ENCODE measurements at places on chromosomes 2 and 18.

DNA sequence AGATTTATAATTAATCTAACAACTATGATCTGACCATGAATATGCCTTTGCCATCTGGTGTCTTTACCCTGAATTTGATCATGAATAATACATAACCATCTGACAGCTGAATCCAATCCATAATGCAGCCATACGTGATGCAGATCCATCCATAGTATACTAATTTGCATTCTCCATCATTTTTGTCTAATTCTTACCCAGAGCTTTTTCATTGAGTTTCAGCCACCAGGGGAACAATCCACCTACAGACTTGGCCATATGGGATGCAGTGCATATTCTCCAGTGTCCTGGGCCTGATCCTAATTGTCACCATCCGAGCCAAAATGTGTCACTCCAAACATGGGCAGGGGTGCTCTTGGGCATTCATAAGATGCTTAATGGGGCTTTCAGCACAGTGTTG is 227.2 kb upstream of the CRIM1 start:
- DNase-seq, result no peak

DNA sequence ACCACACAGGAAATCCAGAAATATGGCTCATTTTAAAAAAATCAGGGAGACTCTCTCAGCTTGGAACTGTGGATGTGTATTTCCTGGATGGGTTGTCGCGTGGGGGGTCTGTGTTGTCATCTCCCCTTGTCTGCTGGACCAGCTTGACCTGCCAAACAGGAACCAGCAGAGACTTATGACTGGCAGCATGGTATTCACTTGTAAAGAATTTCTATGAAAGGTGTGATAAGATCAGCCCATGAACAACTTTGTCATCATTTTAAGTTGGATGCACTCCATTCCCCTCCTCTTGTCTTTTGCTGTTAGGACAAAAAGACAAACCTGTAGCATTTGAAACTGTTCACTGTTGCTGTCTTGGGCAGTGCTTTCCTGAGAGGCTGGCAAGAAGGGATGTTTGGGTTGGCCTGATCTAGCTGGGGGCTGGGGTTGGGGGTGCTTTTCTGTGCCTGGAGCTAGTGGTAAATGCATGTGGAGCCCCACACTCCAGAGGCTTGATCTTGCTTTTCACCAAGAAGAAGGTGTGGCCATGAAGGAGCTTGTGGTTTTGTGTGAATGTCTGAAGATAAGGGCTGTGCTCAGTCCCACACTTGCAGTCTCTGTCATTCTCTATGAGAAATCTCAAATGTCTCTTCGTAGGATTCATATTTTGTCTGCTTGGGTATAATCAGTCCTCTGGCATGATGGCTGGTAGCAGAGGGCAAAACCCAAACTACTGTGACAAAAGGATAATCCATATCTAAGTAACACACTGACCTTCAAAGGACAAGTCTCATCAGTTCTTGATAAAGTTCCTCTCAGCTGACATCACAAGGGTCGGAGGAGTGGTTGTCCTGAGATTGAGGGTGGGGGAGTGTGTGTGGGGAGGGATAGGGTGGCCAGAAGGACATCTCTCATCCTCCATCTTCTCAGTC is 39.0 kb downstream of the RALB start:
- no peak for DNase-seq

DNA sequence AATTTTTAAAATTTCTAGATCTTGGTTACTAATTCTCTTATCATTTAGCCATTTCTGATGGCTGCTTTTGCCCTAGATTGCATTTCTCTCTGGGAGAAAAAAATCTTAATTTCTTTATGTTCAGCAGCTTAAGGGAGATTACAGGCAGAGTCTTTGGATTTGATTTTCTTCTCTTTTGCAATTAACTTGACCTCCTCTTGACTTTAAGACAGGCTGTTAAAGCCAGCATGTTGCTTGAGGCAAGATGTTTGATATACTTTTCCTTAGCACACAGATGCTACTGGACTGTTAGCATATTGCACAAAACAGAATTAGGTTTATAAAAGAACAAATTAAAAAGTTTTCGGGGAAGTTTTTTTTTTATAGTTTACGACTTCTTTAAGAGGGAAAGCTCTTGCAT is 50.0 kb downstream of the XRCC5 start:
- DNase-seq, result no peak

DNA sequence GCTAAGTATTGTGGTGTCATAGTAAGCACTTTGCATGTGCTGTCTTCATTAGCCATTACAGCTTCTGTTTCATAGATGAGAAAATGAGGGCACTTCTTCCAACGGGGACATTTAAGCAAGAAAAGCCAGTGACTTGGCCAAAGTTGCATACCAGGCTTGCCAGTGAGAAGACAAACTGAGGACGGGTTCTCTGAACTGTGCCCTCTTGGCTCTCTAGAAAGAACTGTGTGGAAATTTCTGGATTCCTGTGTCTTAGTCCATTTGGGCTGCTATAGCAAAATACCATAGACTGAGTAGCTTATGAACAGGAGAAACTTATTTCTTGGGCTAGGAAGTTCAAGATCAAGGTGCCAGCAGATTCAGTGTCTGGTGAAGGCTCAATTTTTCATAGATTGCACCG is 13.3 kb downstream of the CTIF start:
- DNase-seq, result no peak

DNA sequence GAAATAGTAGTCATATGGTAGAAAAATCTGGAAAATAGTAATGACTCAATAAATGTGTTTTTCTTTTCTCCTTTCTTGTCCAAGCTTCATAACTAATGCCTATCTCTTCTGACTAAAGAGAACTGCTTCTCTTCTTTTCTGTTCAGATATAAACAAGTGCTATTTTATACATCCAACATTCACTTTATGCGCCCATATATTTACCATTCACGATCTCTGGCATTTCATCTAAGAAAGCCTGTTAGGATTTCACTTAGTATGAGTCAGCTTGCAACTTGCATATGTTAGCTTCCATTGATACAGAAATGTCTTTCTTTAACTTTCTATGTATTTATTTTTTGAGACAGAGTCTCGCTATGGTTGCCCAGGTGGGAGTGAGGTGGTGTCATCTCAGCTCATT is 224.9 kb downstream of the VAPA start:
- no peak for DNase-seq

DNA sequence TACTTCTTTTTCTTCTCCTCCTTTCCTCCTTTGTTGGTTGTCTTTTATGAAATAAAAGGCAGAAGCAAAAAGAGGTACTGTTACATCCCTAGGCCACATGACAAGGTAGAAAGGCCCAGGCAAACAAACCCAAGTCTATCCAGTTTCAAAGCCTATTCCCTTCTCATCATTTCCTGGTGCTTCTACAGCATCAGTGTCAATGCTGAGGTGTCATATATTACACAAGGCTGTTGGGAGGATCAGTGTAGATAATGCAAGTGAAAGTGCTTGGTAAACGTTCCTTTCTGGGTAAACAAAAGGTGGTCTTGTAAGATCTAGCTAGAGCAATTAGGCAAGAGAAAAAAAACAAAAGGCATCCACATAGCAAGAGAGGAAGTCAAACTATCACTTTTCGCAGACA is 64.9 kb downstream of the EVA1A start:
- DNase-seq, result no peak

- DNase-seq, result no peak
Measured at GRCh38 chr18:22214731-22215528, 45.5 kb downstream of the GATA6 start.

GRCh38 chr2:715854-716560 is 38.8 kb upstream of the TMEM18 start:
- DNase-seq, result no peak

DNA sequence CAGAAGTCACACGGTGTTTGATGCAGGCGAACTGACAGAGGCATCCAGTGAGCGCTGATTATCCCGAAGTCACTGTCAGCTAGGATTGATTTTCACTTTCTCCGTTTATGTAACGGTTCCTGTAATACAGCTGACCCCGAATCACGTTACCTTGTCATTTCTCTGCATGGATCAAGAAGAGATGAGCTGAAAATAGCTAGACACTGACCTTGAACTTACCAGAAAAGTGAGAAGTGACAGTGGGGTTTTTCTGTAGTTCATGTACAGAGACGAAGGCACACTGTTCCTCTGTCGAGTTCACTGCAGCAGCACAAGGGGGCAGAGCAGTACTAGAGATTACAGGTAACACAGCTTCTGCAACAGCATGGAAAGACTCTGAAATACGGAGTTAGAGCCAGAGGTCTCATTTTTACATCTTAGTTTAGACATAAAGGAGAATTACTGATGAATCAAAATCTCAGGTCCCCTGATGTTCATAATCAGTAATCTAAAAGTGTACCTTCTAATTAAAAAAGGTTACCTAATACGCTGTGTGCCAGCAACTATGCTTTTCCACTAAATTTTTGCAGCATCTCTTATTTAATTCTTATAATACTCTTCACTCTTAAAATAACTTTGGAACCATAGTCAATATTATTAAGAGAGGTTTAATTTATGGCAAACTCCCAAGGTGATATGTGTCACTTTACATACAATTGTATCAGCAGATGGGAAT is 33.1 kb downstream of the ARHGAP15 start:
- peak; percentile 27 for DNase-seq

GRCh38 chr2:159944874-159945273 is 117.5 kb downstream of the PLA2R1 start:
- no peak for DNase-seq

DNA sequence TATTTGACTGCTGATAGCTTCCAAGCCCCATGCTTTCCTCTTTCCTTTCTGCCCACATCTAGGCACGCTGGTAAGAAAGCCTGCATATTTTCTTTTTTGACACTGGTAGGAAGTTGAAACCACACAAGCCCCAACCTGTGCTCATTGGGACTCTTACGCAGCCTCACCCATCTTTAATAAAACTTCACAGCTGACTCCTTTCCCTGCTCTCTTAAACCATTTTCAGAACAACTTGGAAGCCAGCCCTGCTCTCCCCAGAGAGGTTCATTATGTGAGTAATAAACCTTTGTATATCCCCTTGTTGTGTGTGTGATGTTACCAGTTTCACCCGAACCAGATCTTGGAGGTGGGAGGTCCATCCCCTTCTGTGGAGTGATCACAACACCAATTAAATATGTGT is 268.4 kb downstream of the GPD2 start:
- no peak for DNase-seq

GRCh38 chr18:8519102-8519501 is 90.1 kb upstream of the RAB12 start:
- DNase-seq, result no peak

- no peak for DNase-seq
Measured at GRCh38 chr2:222353993-222354392, 55.2 kb upstream of the PAX3 start.

- DNase-seq, result no peak
Measured at GRCh38 chr2:124354466-124354865, 329.4 kb downstream of the CNTNAP5 start.

GRCh38 chr2:89845532-89845931 is 1154.1 kb downstream of the RPIA start:
- no peak for DNase-seq

DNA sequence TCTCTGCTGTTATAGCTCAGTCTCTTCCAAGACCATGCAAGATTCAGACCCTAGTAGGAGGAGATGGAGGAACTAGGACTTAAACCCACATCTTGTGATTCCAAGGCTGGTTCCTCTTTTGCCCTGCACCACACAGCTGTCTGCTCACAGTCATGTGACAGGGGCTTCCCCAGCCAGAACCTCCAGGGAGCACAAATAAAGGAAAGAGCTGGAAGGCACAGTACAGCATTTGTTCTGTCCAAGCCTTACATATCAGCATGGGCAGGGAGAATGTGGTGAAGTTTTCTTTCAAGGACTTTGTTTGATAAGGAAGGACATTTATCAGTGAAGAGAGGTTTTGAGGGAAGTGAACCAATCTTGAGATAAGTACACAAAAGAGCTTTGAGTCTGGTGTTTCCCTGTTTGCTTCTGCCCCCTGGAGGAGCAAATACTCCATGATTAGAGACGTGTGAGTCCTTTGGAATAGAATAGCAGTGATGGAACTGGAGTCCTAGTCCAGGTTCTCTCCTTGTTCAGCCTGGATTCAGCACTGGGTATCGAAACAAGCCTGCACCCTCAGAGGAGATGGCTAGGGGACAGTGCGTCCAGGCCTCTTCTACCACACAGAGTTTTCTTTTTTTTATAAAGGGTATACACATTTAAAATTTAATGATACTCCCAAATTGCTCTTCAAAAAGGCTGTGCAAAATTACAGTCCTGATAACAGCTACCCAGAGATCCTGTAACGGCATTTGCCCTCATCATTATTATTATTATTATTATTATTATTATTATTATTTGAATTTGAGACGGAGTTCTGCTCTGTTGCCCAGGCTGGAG is 24.6 kb upstream of the CASP10 start:
- DNase-seq, result peak; percentile 49

DNA sequence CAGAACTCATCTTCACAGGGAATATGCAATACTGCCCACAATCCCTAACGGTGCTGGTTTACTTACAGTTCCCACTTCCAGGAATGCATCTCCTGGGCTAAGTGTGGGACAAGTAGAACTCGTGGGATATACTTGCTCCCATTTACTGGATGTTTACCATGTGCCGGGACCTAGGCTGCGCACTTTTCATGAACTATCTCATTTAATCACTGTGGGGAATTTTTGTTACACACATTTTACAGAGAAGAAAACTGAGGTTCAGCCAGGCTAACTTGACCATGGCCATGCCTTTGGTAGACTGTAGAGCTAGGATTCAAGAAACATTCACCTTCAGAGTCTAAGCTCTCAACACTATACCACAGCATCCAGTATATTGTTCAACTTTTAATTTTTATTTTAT is 24.4 kb upstream of the MBOAT2 start:
- DNase-seq, result no peak

DNA sequence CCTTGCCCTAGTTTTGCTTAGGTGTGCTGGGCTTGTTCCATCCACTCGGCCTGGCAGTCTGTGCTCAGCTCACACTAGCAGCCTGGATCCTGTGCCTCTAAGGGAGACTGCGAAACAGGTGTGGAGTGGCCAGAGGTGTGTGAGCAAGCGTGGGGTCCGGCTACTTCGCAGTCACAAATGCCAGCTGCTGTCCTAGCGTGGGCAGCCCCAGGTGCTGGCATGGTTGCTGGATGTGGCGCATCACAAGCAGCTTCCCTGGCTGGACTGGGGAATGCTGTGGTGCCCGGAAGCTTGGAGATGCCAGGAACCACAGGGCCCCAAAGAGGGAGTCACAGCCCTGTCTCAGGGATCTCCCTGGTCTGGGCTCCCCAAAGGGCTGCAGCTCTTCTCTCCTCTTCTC is 119.0 kb upstream of the TMEFF2 start:
- no peak for DNase-seq

DNA sequence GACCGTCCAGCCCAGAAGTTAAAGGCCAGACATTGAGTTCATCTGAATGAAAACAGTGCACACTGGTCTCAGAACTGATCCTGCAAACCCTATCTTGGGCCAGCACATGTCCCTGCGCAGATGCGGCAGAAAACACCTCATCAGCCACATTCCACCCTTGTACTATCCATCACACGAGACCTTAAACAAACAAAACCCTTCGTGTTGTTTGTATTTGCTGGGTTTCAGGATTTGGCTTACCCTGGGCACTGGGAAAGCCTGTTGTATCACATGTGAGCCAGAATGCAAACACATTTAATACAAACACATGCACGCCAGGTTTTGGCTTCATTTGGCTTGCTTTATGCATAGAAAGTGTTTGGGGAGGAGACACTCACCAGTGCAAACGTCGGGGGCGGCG is 12.5 kb downstream of the WIPF1 start:
- DNase-seq, result no peak

GRCh38 chr18:57434536-57435494 is at the start of gene ONECUT2:
ONECUT2 (plus strand) TSS chr18:57435374; CDS start chr18:57435717, 343 bp downstream.
- peak; percentile 67 for DNase-seq

Measured in non-pigmented ciliary epithelial cell (primary cell).